ENCODE measurements at places on chromosomes 2 and 18. TPM values are rescaled to one million over a fixed set of nuclear protein-coding genes. Genes with fewer than 3 reads are reported as not detected.

The CRACDL gene
- total RNA-seq, result 1.7 TPM

The EPB41L5 gene
- total RNA-seq, result 43.9 TPM

The STAT4 gene
- total RNA-seq, result 2.4 TPM

The ABCG5 gene
- not detected for total RNA-seq

The RAPGEF4 gene
- 24.7 TPM for total RNA-seq

The CYS1 gene
- total RNA-seq, result 1.4 TPM

The BOLL gene
- total RNA-seq, result not detected

The ZNF2 gene
- 6.2 TPM for total RNA-seq

The NR4A2 gene
- total RNA-seq, result 2.1 TPM

The TMEM247 gene
- total RNA-seq, result not detected

The NEU2 gene
- not detected for total RNA-seq

DNA sequence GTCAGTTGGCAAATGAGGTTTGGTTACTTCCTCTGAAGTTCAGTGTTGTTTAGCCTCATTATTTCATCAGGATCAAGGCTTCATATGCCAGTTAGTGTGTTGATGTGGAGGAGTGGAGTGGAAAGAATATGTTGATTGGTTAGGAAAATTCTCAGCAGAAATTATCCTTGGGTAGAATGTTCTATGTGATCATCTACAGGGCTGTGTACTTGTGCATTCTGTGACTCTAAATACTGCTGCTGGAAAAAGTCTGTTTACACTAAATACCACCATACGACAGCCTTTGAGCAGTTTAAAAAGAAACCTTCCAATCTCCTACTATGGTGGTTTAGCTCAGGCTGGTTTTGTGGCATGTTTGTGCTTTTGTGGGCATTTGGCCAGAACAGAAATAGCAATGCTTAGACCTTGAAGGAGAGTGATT lies 25.8 kb downstream of the CAB39 start:
- DNase-seq, result no peak

- no peak for DNase-seq
Observed at GRCh38 chr2:71534826-71535225, 81.5 kb downstream of the DYSF start.

DNA sequence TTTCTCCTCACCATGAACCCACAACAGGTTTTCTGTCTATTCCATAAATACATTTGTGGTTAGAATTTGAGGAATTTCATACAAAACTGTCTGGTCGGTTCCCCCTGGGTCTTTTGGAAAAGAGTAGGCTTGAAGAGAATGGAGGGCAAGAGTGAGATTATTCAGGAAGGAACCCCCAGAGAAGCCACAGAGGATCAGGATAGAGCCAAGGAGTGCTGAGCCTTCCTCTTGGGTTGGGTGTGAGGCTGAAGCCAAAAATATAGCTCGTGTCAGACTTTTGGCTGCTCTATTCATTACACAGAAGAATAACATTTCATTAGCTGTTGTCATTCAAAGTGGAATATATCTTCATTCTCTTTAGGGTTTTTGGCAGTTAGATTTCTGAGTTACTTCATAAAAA lies 45.9 kb upstream of the YES1 start:
- no peak for DNase-seq

DNA sequence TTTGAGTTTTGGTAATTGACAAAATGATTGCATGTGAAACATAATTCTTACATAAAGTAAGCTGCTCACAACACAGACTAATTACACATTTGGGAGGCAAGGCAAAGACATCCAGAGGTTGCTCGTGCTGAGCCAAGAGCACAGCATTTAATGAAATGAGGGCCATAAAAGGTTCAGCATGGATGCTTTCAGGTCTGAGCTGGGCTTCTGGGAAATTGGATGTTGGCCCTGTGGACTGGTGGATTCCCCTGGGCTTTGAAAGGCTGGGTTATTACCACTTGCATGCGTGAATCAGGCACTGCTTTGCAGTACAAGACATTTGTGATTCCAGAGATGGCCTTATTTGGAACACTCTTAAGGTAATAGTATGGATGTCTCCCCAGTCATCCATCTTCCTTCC lies 533.5 kb upstream of the NRP2 start:
- no peak for DNase-seq

DNA sequence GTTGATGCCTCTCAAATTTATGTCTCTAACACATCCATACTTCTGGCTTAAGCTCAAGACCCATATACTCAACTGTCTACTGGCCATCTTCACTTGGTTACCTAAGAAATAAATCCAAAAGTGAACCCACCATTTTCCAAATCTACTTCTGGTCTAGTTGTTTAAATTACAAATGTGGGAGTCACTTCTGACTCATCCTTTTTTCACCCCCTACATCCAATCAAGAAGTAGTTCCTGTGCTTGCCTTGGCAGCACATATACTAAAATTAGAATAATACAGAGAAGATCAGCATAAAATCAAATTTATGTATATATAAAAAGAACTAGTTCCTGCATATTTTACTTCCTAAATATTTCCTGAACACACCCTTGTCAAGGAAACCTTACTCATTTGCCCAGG lies 53.6 kb downstream of the STRN start:
- no peak for DNase-seq

- DNase-seq, result no peak
Observed at GRCh38 chr2:191629976-191630712, 47.8 kb upstream of the NABP1 start.

DNA sequence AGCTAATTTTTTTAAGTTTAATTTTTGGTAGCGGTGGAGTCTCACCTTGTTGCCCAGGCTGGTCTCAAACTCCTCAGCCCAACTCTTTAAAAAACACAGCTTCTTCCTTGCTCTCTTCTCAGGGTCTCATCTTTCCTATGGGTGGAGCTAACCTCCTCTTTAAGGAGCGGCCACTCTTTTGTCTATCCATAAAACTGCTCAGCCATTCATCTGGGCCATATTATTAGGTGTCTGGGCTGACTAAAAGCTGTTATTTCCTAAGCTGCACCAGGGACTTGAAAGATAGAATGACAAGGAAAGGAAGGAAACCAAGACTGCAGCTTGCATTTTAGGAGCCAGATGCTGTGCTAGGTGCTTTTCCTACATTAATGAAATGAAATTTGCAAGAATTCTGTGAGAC lies 35.8 kb upstream of the THOC1 start:
- no peak for DNase-seq

DNA sequence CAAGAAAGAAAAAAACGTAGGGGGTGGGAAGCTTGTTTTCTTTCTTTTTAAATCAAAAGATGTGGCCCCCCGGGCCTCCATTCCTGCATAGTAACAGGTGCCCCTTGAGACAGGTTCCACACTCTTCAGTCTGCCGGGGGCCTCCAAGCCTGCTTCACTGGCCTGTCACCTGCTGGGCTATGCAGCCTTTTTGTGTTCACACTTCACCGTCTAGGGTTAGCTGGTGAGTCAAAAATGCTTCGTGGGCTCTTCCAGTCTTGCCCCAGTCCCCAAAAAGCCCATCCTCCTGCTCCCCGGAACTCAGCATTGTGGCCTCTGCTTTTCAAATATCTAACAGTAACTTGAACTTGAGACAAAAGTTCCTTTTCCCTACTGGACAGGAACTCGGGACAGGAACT lies 67.9 kb downstream of the POLR1A start:
- no peak for DNase-seq

DNA sequence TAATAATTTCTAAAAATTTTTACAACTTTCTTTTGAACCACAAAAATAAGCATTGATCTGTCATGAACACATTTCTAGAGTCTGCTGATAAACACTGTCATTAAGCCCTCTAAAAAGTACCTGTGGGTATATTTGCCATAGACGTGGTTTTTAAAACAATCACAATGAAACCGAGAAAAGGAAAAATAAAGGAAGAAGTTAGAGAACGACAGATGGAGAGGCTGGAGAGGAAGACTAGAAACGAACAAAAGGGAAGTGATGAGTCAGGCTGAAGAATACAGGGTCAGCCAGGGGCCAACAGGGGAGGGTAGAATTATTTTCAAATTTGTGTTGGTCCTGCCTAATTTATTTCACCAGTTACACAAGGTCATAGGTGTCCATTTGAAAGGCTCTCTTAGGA lies 62.0 kb downstream of the MYL12B start:
- DNase-seq, result no peak

DNA sequence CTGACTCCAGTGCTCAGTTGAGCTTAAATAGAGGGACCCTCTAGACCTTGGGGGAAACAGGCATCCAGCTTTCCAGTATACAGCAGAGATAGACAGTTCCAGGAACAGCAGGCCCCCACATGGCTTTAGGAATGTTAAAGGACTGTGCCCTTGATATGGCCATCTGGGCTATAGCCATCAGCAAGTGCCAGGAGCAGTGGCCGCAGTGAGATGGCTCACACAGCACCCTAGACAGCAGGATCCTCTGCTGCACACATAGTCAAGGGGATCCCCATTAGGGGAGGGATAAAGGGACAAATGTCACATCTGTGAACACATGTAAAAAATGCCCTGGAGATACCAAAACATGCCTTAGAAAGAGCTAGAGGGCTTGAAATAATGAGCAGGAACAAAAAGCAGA lies 213.4 kb downstream of the PTH2R start:
- DNase-seq, result no peak

DNA sequence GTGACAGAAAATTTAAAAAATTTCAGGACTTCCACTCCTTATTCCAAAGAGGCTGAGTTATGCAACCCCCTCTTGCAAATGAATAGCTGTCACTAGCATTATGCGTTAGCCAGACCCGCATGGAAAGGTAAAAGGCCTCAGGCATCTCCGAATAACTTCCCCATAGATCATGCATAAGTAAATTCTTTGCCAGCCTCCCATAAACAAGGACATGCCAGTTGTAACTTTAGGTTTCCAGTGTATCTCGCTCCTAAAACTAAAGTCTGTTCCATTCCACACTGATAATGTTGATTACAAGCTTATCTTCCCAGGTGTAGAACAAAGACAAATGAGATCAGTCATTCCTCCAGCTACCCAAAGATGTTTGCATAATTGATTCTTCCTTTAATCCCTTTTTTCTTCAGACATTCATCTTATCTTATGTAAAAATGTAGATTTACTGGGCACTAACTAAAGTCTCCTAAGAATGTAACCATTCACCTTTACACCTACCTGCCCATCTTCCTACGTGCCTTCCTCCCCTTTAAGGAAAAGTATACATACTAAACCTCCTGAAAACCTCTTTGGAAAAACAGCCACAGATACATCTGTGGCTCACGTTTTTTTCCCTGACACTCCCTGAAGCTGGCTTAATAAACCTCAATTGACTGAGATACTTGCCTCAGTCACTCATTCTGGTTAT lies 13.6 kb upstream of the NFU1 start:
- no peak for DNase-seq

All from mesothelial cell of epicardium (in vitro differentiated cells).